ENCODE measurements at places on chromosomes 2 and 18.

DNA sequence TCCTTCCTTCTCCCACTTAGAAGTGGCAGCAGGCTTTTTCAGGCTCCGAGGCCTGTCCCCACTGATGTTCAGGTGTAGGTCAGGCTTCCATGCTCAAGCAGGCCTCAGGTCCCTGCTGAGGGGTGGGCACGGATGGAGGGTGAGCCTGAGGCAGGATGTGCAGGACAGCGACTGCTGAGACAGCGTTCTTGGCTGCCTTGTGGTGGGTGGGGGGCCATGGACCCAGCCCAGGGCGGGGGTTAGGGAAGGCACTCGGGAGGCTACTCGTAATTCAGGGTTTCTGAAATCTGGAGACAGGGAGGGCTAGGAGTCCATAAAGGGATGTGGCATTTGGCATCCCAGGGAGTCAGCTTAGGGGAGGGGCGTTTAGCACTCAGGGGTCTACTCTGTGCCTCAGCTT lies 30.3 kb downstream of the COLEC11 start:
- DNase-seq = no peak

DNA sequence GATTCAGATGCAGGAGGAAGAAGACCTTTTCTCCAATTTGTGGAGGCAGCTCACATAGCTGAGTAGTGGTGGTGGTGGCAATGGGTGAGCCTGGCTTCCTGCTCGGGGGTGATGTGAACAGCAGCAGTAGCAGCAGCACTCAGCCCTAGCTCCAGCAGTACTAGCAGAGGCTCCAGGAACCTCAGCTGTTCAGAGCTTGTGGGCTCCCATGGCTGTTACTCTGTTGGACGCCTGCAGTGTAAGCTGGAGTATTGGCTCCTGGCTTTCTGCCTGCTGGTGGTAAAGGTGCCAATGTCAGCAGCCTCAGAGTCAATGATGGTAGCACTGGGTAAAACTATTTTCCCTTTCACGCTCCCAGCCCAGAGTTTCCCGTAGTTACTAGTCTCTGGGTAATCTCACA lies 3.1 kb upstream of the SEH1L start:
- DNase-seq = peak; percentile 20

DNA sequence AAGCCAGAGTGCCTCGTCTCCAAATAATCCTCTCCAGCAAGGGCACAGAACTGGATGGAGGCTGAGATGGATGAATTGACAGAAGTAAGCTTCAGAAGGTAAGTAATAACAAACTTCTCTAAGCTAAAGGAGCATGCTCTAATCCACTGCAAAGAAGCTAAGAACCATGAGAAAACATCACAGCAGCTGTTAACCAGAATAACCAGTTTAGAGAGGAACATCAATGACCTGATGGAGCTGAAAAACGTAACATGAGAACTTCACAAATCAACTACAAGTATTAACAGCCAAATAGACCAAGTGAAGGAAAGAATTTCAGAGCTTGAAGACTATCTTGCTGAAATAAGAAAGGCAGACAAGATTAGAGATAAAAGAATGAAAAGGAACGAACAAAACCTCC lies 32.3 kb downstream of the WDPCP start:
- no peak for DNase-seq

DNA sequence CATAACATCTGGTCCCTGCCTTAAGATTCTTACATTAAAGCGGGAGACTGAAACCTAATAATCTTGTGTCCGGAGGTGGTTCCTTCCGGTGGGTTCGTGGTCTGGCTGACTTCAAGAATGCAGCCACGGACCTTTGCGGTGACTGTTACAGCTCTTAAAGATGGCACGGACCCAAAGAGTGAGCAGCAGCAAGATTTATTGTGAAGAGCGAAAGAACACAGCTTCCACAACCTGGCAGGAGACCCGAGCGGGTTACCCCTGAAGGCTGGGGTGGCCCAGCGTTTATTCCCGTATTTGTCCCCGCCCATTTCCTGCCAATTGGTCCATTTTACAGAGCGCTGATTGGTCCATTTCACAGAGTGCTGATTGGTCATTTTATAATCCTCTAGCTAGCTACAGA lies 122.3 kb upstream of the SIX2 start:
- DNase-seq = peak; percentile 73

GRCh38 chr2:137966043-137966442 lies 1.8 kb downstream of the HNMT start:
- peak; percentile 13 for DNase-seq

- no peak for DNase-seq
Measured at GRCh38 chr2:198465970-198466369, 661.6 kb downstream of the PLCL1 start.

DNA sequence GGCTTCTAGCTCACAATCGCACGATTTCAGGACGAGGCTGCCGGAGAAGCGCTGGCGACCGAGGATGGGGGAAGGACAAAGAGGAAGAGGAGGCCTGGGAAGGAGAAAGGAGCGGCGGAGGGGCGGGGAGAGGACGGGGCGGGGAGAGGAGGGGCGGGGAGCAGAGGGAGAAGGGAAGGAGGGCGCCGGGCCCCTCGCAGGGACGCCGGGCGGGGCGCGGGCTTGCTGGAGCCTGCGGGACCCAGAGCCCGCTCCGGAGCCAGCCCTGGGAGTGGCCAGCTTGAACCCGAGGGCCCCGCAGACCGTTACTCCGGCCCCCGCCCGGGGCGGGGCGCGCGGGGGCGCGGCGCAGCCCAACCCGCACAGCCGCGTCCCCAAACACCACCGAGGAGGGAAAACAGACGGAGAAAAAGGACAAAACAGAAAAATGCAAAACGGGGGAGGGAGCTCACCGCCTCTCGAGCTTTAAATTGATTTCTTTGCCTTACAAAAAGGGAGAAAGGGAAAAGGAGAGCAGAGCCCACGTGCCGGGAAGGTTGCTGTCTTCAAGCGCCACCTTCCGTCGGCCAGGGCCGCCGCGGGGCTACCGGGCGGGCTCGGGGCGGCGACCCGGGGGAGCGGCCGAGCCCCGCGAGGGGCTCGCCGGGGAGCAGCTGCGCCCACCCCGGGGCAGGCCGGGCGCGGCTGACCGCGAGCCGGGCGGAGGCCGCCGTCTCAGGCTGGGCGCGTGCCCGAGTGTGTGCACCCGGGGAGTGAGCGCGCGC lies 781 bp upstream of the SOX11 start:
- peak; percentile 12 for DNase-seq

- peak; percentile 99 for DNase-seq
Measured at GRCh38 chr2:26757873-26758789, 6.0 kb upstream of the SLC35F6 start.

DNA sequence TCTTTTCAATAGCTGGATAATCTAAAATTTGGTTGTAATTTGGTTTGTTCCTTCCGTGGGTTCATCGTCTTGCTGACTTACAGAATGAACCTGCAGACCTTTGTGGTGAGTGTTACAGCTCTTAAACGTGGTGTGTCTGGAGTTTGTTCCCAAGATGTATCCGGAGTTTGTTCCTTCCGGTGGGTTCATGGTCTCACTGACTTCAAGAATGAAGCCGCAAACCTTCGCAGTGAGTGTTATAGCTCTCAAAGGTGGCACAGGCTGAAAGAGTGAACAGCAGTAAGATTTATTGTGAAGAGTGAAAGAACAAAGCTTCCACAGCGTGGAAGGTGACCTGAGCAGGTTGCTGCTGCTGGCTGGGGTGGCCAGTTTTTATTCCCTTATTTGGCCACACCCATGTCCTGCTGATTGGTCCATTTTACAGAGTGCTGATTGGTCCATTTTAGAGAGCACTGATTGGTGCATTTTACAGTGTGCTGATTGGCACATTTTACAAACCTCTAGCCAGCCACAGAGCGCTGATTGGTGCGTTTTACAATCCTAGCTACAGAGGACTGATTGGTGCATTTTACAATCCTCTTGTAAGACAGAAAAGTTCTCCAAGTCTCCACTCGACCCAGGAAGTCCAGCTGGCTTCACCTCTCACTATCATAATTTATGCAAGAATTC lies 16.6 kb downstream of the RALB start:
- DNase-seq = no peak

GRCh38 chr2:240798327-240798905 lies 21.6 kb downstream of the KIF1A start:
- no peak for DNase-seq

DNA sequence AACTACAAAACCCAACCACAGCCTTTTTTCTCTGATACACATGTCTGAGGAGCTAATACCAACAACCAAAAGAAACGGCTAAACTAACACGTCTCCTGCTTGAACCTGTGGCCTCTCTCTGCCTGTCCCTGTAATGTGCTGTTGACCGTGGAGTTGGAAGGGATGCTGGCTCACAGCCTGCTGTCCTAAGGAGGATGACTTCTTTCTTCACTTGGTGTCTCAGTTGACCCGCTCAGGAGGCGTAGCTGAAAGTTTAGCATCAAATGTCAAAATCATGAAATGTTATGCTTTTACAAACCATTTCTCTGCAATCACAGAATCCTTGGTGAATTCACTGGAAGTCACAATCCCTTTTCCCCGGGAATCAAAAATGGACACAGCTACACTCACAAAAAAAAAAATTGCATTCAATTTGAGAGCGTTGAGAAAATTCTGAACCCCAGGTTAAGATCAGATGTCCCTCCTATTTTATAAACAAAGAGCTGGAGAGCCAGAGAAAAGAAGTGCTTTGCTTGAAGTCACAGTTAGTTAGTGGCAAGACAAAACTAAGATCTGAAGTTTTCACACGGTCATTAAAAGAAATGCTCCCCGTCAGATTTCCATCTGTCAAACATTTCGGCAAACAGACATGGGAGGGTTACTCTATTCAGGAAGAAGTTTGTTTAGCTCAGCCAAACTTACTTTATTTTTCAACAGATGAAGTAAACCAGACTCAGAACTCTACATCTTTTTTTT lies 74.3 kb downstream of the IRS1 start:
- no peak for DNase-seq
